ENCODE measurements at places on chromosomes 7 and 10.
A peak's percentile ranks its signal among the peaks of the same experiment; 100 is the strongest.

DNA sequence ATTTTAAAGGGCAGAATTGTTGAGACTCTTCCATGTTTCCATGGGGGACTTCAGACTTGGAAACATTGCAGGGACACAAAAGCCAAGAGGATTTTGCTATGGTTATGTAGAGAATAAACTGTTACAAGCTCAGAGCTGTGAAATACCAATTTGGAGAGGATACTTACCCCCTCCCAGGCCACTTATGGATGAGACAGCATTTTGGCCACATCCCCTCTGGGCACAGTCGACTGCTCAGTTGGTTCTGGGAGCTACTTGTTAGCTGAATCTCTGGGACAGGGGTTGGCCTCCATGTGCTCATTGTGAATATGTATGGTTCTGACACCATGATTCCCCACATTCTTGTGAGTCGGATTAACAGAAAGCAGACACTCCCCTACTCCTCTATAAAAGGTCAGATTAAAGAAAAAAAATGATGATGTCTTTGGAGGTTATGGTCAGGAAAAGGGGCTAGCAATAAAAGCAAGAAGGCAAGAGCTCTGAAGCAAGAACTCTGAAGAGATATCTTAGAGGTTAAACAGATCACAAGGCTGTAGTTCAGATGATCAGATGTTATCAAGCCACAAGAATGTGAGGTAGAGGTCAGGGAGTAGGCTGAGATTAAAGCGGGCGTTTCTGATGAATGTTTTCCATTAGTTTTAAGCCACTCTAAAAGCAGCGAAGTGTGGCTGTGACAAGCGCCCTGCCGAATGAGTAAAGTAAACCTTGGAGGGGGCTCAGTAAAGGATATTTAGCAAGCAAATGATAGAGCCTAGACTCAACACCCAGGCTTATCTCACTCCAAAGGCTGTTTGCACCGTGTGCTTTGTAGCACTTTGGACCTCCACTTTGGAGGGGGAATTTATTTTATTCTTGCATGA lies 17.2 kb downstream of the STAMBPL1 start:
- H3K27me3 ChIP-seq: no peaks in the 10 kb centered on the region
- H3K4me3 ChIP-seq: no peak overlapping the region
- no peak for DNase-seq
- peaks cover 21% of the 10 kb centered on the region for H3K36me3 ChIP-seq
- H3K4me1 ChIP-seq: peaks cover 59% of the 10 kb centered on the region
- H3K27ac ChIP-seq: peak overlapping the region; percentile 10

DNA sequence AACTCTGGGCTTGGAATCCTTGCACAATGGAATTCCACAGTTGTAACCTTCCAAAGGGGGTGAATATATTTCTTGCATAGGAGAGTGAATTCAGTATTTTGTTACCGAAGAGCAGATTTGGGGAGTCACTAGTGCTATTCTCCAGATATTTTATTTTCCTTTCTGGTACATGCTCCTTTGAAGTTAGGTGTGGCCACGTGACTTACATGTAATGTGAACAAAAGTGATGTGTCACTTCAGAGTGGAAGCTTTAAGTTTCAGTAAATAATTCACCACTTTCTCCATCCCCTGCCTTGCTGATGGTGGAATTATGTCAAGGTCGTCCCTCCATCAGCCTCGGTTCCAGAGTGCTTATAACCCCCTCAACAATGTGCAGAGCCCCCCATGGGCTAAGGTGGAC lies 25.3 kb downstream of the ASNS start:
- no peaks in the 10 kb centered on the region for H3K4me1 ChIP-seq
- H3K36me3 ChIP-seq: peaks cover 7% of the 10 kb centered on the region
- H3K27me3 ChIP-seq: no peaks in the 10 kb centered on the region
- no peak overlapping the region for H3K27ac ChIP-seq
- no peak for DNase-seq
- no peak overlapping the region for H3K4me3 ChIP-seq

DNA sequence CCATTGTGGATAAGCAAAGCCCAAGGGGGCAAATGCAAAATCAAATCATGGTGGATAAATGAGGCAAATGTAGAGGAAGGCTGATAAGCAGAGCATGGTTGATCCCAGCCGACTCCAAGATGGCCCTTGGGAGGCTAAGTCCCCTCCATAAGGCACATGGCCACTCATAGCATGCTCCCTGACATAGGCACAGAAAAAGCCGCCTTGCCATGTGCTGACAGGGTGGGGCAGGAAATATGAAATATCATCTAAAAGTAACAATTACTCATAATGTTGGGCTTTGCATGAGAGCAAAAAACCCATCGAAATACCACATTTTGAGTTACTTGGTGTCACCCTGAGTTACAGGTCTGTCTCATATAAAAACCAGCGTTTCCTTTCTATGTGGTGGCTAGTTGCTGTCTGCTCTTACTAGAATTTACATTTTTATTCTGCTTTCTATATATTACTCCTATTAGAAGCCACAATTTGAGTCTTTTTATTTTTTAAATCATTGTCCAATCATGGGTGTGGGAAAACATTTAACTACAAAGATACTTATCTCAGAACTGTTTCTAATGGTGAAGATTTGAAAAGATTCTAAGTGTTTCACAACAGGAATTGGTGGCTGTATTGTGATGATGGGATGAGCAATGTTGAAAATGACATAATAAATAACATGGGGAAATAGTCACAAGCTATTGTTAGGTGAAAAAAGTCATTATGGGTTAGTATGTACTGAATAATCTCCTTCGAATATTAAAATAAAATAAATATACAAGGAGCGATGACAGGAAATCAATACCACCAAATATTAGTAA lies 102.7 kb downstream of the CUBN start:
- no peak for DNase-seq
- no peak overlapping the region for H3K27ac ChIP-seq
- H3K36me3 ChIP-seq: no peaks in the 10 kb centered on the region
- peaks cover 16% of the 10 kb centered on the region for H3K4me1 ChIP-seq
- no peaks in the 10 kb centered on the region for H3K27me3 ChIP-seq
- H3K4me3 ChIP-seq: no peak overlapping the region

DNA sequence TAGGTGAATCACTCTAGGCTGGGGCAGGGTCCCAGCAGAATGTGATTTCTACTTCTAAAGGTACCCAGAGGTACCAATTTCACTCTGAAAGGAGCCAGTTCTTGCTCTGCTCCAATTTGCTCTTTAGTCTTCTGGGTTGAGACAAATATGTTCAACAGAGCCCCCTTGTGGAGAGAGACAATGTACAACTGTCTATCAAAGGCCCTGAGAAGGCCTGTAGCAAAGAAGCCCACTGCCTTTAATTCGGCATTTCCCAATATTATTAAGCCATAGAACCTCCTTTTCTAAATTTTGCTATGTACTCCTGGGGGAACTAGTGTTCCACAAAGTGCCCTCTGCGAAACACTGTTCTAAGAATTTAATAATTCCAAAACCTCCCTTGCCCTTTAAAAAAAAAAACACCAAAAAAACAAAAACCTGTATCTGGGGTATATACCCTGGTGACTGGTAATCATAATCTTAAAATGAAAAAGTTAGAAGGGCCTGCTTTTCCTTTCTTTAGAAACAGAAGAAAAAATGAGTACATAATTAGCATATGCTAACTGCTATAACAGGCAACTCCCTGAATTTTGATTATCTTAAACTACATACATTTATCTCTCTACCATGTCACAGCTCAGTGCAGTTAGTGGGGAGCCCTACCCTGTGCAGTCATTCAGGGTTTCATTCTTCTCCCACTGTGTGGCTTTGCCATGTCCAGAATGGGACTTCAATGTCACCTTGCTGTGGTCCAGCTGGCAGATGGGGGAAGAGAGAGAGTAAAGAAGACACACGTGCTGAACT lies 160.9 kb upstream of the BMPER start:
- H3K27ac ChIP-seq: no peak overlapping the region
- H3K36me3 ChIP-seq: no peaks in the 10 kb centered on the region
- no peaks in the 10 kb centered on the region for H3K4me1 ChIP-seq
- H3K27me3 ChIP-seq: no peaks in the 10 kb centered on the region
- no peak for DNase-seq

- no peak overlapping the region for H3K27ac ChIP-seq
- no peaks in the 10 kb centered on the region for H3K36me3 ChIP-seq
- no peaks in the 10 kb centered on the region for H3K4me1 ChIP-seq
- H3K4me3 ChIP-seq: no peak overlapping the region
Observed at GRCh38 chr10:75654171-75654771, 222.8 kb downstream of the LRMDA start.

- no peaks in the 10 kb centered on the region for H3K27me3 ChIP-seq
- no peak for DNase-seq
- no peaks in the 10 kb centered on the region for H3K4me1 ChIP-seq
- no peak overlapping the region for H3K4me3 ChIP-seq
- no peak overlapping the region for H3K27ac ChIP-seq
Observed at GRCh38 chr10:29837586-29837985, 202.8 kb upstream of the SVIL start.

DNA sequence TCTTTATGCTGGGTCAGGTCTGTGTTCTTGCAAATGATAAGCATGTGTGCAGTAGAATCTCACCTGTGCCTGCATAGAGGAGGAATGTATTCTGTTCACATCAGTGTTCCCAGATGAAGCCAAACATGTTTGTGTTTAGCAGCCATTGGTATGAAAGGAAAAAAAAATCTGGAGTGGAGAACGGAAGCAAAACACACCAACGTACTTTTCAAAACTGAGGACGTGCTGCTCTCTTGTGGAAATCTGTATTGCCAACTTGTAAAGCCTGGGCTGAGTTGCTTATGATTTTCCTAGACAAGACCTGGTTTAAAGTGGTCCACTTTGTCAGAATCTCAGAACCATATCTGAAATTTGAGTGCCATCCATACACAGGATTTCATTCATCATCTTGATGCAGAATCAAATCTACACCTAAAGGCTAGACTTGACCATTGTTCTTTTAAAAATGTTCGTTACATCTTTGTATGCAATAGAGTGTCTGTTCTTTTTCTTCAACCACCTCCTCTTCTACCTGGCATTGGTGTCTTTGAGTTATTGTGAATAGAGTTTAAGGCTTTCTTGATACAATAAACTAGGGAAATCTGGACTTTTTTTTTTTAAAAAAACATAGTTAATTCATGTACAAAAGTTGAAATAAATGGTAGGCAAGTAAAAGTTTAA lies 367.7 kb downstream of the PHF14 start:
- no peak overlapping the region for H3K4me3 ChIP-seq
- no peaks in the 10 kb centered on the region for H3K27me3 ChIP-seq
- no peak for DNase-seq
- H3K4me1 ChIP-seq: no peaks in the 10 kb centered on the region
- H3K27ac ChIP-seq: no peak overlapping the region

DNA sequence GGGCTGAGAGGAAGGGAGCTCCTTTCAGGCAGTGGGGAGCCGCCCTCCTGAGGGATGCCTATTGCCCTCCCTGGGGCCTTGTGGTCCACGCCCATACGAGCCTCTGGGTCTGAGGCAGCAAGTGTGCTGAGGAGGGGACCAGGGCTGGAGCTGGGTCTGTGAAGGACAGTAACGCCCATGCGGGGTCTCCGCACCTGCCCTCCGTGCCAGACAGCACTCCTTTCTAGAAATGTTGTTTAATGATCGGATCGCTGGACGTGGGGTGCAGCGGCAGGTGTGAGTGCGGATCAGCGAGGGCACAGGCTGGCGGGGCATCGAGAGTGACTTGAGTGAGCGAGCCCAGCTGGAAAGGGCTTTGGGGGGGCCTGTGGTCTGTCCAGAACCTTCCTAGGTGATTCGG lies 70.1 kb downstream of the ELFN1 start:
- H3K4me1 ChIP-seq: peaks cover 22% of the 10 kb centered on the region
- no peak overlapping the region for H3K27ac ChIP-seq
- no peak for DNase-seq
- no peaks in the 10 kb centered on the region for H3K36me3 ChIP-seq
- no peak overlapping the region for H3K4me3 ChIP-seq
- no peaks in the 10 kb centered on the region for H3K27me3 ChIP-seq

DNA sequence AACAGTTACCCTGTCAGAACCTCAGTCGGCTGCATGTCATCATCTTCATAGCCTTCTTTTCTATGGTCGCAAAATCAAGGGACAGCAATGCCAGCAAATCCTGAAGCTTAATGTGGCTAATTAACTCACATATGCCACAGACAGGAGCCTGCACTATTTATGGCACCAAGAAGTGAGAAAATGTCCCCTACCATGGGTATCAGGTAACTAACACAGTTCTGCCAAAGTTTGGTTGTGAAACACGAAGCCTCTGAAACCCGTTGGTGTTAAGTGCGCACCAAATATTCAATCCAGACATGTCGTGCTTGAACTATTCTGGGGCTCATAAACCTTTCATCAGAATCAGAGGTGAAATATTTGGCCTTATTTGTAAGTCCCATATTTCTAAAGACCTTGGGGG lies 63.3 kb downstream of the EVX1 start:
- no peaks in the 10 kb centered on the region for H3K27me3 ChIP-seq
- H3K27ac ChIP-seq: no peak overlapping the region
- no peaks in the 10 kb centered on the region for H3K36me3 ChIP-seq
- no peak overlapping the region for H3K4me3 ChIP-seq
- no peak for DNase-seq

- no peak for DNase-seq
- peaks cover 17% of the 10 kb centered on the region for H3K4me1 ChIP-seq
- no peaks in the 10 kb centered on the region for H3K36me3 ChIP-seq
- H3K27me3 ChIP-seq: no peaks in the 10 kb centered on the region
- H3K27ac ChIP-seq: no peak overlapping the region
Observed at GRCh38 chr7:41942468-41943093, 239.7 kb upstream of the INHBA start.

DNA sequence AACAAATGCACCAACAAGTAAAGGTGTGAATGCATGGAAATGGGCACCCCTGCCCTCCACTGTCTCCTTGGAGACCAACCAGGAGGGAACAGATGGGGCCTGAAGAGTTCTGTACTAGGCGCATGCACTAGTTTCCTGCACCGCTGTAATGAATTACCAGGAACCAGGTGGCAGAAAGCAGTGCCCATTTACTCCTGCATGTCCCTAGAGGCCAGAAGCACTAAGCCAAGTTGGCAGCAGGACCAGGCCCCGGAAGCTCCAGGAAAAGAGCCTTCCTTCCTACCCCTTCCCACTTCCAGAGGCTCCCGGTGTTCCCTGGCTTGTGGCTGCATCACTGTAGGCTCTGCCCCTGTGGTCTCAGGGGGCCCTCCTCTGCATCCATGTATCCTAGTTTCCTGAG lies 237.5 kb upstream of the PPP2R2D start:
- no peaks in the 10 kb centered on the region for H3K4me1 ChIP-seq
- no peak overlapping the region for H3K4me3 ChIP-seq
- no peak for DNase-seq
- no peaks in the 10 kb centered on the region for H3K27me3 ChIP-seq
- no peak overlapping the region for H3K27ac ChIP-seq

DNA sequence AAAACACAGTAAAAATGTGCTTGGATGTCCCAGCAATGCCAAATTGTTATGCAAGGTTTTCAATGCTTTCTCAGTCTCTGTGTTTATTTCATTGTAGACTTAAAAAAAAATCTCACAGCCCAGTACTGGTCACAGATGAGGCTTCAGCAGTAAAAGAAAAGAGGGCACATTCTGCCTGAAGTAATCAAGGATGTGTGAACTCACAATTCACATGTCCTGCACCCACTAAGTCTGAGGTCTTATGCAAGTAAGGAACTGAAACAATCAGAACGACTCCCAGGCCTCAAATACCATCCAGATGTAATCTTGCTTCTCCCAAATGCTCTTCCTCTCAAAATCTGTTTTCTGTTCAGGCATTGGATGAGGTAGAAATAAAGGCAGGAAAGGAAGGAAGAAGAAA lies 33.7 kb downstream of the ADRB1 start:
- H3K27me3 ChIP-seq: no peaks in the 10 kb centered on the region
- no peak overlapping the region for H3K4me3 ChIP-seq
- H3K36me3 ChIP-seq: no peaks in the 10 kb centered on the region
- H3K4me1 ChIP-seq: peaks cover 17% of the 10 kb centered on the region
